Psoas muscle (tissue), 8 donors: ENCODE measurements at places on chromosomes 6 and 20. TPM values are rescaled to one million over a fixed set of nuclear protein-coding genes. Genes with fewer than 3 reads are reported as not detected.

The HDGFL1 gene
- polyA plus RNA-seq, result not detected

DNA sequence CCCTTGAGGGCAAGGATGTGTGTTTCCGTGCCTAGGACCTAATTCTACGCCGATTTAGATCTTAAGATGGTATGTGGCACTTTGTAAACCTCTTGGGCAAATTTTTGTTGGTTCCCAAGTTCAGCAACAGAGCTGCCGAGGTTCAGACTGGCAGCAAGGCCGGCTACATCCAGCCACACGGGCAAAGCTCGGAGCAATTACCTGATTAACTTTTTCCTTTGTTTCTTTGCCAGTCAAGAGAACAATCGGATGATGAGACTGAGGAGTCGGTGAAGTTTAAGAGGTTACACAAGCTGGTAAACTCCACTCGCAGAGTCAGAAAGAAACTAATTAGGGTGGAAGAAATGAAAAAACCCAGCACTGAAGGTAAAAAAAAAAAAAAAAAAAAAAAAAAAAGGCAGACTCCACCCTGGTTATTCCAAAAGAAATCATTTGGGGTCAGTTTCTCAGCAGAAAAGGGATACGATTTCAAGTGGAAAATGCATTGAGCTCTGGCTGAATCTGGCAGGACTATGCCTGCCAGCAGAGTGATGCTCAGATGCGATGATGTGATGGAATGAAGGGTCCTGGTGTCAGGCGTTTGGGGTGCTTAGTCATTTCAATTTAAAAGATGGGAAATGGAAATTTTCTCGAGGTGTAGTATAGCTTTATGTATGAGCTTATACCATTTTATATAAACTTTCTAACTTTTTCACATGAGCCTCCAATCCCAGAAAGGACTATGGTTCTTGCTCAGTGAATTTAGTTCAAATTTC is 171.6 kb downstream of the SASH1 start:
- DNase-seq, result no peak

- no peak for DNase-seq
Measured at GRCh38 chr6:31651602-31652191, 764 bp downstream of the BAG6 start.

The OXT gene
- 0.12 TPM for polyA plus RNA-seq

The PRPH2 gene
- 2.8 TPM for polyA plus RNA-seq

GRCh38 chr20:38927902-38928578 is 1.8 kb downstream of the FAM83D start:
- no peak for DNase-seq

GRCh38 chr6:149895048-149895590 is 2.8 kb downstream of the RAET1E start:
- peak; percentile 81 for DNase-seq

DNA sequence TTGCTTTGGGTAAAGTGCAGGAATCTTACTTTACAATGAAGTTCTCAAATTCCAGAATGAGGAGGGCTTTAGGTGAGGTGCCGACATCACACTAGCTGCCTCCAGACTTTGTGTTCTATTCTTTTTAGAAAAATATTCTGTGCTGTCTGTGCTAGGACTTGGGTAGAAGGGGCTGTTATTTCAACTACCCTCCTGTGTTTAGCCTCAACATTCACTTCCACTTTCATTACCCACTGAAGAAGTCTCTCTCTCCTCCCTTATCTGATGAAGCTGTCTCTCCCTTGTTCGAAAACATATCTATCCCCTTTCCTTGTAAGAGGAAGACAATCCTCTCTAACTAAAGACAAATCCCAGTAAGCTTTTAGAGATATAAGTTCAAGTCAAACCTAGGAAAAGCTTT is 25.0 kb upstream of the BRPF3 start:
- no peak for DNase-seq

The CCN6 gene
- polyA plus RNA-seq, result not detected

- DNase-seq, result no peak
Measured at GRCh38 chr6:4055420-4056041, 23.4 kb downstream of the FAM217A start.

DNA sequence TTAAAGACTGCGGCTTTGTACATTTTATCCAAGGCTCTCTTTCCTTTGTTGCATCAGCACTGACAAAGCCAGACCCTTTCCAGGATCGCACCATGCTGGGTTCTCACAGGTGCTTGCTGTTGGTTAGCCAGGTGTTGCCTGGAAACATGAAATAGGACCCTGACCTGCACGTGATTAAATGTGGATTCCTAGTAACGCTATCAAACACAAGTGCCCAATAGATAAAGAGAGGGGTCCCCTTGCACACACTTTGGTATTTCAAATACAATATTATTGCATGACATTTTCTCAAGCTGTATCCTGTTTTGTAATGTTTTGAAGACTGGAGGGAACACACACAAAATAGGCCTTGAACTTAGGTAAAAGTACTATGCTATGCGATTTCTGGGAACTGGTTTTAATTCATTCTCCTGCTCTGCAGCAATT is 73.3 kb downstream of the AKAP12 start:
- no peak for DNase-seq
